Thymus (tissue), 14 donors: ENCODE measurements at places on chromosomes 13 and 19. TPM values are rescaled to one million over a fixed set of nuclear protein-coding genes. Genes with fewer than 3 reads are reported as not detected.

Gene ZNF235
- 7.1 TPM for total RNA-seq

DNA sequence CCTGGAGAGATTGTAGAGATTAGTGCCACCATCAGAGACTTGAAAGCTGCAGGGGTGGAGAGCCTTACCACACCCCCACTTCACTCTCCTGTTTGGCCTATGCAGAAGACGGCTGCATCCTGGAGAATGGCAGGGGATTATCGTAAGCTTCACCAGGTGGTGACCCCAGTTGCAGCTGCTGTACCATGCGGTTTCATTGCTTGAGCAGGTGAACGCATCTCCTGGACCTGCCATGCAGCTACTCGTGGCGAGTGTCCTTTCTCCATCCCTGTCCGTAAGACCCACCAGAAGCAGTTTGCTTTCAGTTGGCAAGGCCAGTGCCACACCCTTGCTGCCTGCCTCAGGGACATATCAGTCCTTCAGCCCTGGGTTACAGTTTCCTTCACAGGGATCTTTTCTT is 21.2 kb downstream of the PPP5C start:
- H3K27me3 ChIP-seq, result no peaks in the 10 kb centered on the region
- DNase-seq, result no peak
- peaks cover 12% of the 10 kb centered on the region for H3K4me1 ChIP-seq
- H3K4me3 ChIP-seq, result no peak overlapping the region
- no peak overlapping the region for H3K27ac ChIP-seq
- H3K36me3 ChIP-seq, result peaks cover 56% of the 10 kb centered on the region

Gene ZNF628
- 1.1 TPM for total RNA-seq

Gene MBD3L1
- total RNA-seq, result not detected

- no peaks in the 10 kb centered on the region for H3K36me3 ChIP-seq
- no peaks in the 10 kb centered on the region for H3K4me1 ChIP-seq
- no peak overlapping the region for H3K27ac ChIP-seq
- DNase-seq, result no peak
- no peaks in the 10 kb centered on the region for H3K27me3 ChIP-seq
These were observed 1200.7 kb downstream of the SLITRK1 start for GRCh38 chr13:82681535-82681934.
